ENCODE measurements at places on chromosomes 2 and 18.

- no peak for DNase-seq
Measured at GRCh38 chr2:16156411-16156810, 216.1 kb downstream of the MYCN start.

DNA sequence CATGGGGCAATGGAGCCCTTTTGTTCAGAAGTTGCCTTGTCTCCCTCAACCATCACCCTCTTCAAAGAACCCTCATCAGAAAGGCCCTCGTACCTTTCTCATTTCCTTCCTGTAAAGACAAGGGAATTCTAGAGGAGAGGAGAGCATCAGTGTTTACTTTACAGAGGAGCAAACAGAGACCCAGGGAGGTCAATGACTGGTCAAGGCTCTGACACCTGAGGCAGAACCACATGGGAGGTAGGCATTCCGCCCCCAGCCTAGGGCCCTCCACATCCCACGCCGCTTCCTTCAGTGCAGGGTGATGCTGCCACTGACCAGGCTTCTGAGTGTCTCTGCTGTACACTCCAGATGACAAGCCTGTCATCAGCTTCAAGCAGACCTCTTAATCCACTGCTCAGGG lies 104.7 kb downstream of the NRP2 start:
- DNase-seq: no peak

- DNase-seq: no peak
Measured at GRCh38 chr2:29495536-29496060, 380.4 kb downstream of the CLIP4 start.

GRCh38 chr2:43265001-43265400 lies 38.6 kb upstream of the ZFP36L2 start:
- no peak for DNase-seq

DNA sequence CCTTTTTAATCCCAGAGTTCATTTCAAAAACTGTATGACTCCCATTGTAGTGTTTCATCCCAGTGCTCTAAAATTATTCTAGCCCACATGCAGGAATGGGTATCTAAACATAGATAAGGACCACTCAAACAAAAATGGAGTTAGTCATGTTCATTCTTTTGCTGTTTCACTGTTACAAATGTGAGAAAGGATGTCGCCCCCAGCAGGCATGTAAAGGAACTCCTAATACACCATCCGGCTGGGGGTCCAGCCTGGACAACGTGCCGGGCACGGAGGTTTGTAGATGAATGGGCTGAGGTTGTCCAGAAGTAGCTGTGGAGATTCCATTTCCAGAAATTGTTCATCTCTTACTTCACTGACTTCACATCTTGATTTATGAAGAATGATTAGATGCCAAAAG lies 101.9 kb upstream of the RAB12 start:
- DNase-seq: no peak

- DNase-seq: no peak
Measured at GRCh38 chr2:236636714-236637470, 67.3 kb downstream of the ACKR3 start.

Data from substantia nigra (tissue), 51 donors.